ENCODE measurements at places on chromosomes 6 and 20. TPM values are rescaled to one million over a fixed set of nuclear protein-coding genes. Genes with fewer than 3 reads are reported as not detected.

GRCh38 chr20:35592339-35592974 is 23.2 kb upstream of the SPAG4 start:
- no peak for DNase-seq

DNA sequence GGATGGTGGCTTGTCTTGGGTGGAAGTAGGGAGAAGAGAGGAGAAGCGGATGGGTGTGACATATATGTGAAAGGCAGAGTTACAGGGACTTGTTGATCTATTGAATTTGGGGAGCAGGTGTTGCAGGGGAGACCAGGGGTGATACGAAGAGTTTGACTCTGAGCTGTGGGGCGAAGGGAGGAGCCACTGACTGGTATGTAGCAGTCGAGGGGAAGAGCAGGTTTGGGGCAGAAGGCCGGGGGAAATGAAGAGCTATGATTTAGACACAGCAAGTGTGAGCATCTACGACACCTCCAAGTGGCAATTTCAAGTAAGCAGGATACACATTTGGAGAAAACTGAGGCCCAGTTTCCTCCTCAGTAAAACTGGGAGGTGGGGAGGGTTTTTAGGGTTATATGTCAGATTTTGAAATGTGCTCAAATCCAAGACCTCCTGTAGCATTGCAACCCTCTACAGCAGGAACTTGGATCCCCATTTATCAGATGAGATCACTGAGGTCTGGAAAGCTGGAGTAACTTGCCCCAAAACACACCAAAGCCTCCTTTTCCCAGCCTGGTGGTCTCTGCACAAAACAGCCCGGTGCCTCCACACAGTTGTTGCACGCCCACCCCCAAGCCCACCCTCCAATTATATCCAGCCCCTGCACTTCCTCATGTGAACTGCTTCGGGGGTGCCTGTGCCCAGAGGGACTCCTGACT is 137.8 kb downstream of the PREX1 start:
- no peak for DNase-seq

GRCh38 chr6:50353603-50354002 is 303.9 kb upstream of the DEFB112 start:
- DNase-seq = no peak

- no peak for DNase-seq
Measured at GRCh38 chr6:159681191-159681880, 11.7 kb downstream of the SOD2 start.

GRCh38 chr6:170199716-170200115 is 91.2 kb downstream of the DLL1 start:
- no peak for DNase-seq

- no peak for DNase-seq
Measured at GRCh38 chr20:35232575-35232974, 6.1 kb downstream of the MMP24 start.

- no peak for DNase-seq
Measured at GRCh38 chr6:115219645-115220044, 841.0 kb downstream of the FRK start.

DNA sequence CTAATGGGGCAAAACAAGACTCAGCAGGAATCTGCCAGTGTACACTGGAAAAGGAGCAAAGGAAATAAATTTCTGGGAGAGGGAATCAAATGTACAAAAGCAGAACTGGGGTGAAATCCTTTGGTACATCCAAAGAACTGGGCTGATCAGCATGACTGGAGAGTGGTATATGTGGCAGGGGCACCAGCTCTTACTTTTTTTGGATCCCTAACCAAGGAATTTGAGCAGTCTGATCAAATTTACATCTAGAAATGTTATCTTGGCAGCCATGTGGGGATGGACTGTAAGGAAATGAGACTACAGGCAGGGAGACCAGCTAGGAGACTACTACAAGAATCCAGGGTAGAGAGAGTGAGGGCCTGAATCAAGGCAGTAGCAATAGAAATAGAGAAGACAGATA is 1.2 kb upstream of the ZSCAN31 start:
- DNase-seq = no peak

DNA sequence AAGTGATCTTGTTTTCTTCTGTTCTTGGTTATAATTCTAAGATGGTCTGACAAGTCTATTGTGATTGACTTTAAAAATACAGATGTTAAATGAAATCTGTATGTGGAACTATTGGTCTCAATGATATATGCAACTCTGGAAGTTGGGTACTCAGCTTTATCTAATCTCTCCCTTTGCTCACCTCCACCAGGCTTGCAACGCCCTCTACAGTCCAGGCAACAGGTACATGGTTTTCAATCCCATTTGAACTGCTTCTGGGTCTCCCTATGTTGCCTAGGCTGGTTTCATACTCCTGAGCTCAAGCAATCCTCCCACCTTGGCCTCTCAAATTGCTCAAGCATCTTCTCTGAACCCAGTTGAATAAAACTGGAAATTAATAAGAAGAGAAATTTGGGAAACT is 25.6 kb upstream of the HLA-DQB1 start:
- no peak for DNase-seq

DNA sequence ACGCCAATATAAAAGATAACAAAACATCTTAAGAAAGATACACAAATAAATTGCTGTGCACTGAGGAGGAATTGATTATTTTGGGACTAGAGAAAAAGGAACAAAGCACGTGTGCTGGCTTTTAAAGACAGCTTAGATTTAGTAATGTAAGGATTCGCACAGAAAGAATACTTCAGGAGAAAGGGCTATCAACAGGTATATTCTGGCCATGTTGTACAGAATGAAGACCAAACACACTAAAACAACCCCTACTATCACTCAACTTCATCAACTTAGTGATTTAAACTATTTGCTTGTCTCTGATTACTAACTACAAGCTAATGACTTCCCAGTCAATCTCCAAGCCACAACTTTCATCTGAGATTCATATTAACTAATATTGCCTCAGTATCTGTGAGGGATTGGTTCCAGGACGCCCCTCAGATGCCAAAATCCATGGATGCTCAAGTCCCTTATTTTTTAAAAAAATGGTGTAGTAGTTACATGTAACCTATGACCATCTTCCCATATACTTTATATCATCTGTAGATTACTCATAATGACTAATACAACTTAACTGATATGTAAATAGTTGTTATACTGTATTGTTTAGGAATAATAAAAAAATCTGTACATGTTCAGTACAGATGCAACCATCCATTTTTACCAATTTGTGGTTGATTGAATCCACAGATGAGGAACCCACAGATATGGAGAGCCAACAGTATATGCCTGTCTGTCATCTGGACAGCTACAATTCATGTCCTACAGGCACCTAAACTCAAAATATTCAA is 4.5 kb downstream of the DEK start:
- DNase-seq = no peak

DNA sequence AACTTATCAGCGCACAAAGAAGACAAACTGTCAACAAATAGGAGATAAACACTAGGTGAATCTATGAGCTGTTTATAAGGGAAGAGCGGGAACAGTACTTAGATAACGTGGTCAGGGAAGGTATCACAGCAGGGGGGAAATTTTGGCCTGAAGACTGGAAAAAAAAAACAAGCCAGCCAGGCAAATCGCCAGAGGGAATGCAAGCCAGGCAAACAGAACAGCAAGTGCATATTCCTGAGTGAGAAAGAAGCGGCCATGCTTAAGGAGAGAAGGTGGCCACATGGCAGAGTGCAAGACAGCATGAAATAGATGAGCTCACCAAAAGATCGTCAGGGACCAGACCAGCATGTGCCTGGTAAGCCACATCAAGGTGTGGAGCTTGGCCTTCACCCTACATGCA is 466.5 kb upstream of the ARID1B start:
- DNase-seq = no peak

The HLA-DMA gene
- 0.26 TPM for total RNA-seq

The FLRT3 gene
- 0.18 TPM for total RNA-seq

The NELFE gene
- total RNA-seq = 110 TPM

The HIVEP2 gene
- 3.6 TPM for total RNA-seq

The PRR18 gene
- not detected for total RNA-seq
